ENCODE measurements at places on chromosomes 4 and X.

DNA sequence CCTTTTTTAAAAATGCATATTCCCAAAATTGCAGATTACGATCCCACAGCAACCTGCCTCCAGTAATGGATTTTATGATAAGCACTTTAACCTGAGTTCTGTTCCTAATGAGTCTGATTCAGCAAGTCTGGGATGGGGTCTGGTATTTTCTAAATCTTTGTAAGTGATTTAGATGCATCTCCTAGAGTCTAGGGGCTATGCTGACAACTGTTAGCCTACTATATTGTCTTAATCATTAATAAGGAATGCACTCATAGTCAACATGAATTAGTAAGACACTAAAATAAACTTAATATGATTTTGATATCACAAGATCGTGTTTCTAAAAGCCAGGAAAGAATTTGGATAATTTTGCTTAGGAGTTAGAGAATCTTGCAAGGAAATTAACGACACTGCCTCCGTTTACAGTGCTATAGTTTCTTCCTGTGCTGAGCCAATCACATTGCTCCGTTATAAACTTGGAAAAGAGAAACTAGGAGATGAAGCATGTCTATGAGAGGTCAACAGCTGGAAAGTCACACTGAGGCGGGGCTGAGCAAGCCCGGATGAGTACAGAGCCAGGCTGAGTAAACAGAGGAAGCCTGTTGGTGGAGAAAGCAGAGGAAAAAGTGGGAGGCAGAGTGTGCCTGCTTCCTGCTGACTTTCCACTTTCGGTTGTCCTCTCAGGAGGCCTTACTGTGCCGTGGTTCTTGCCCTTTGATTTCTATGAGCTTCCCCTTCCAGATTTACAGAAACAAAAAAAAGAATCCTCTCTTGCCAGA, 5.4 kb downstream of the SCARB2 start:
- no peak for DNase-seq

GRCh38 chr4:22668702-22669101, 24.0 kb upstream of the GBA3 start:
- no peak for DNase-seq

GRCh38 chr4:150983851-150984250, 31.2 kb downstream of the LRBA start:
- no peak for DNase-seq

DNA sequence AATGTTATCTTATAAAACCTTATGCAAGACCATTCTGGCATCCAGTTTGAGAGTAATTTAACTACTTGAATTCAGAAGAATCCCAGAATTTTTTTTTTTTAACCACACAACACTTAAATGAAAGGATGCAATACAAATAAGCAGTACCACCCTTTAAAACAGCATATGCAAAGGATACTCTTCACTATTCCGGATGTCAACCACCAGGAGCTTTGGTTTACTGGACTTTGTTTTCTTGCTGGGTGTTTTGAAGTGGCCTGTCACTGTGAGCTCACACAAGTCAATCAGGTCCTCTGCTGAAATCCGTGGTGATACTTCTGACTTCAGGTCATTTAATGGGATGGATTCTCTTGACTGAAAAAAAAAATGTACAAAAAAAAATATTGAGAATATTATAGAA, 200.0 kb downstream of the TBCK start:
- DNase-seq: no peak

DNA sequence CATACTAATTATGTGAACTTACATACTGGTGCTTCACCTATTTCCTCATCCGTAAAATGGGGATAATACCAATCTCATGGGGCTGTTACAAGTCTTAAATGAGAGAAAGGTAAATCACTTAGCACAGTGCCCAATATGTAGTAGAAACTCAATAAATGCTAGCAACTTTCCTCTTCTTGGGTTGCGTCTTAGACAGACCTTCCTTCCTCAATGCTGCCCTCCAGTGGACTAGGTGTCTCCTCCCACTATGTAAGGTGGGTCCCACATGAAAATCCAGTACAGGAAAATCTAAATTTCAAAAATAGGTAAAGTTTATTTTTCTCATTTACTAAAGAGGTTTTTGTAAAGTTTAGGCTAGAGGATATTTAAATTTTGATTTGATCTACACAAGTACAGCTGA, 20.6 kb downstream of the ZDHHC9 start:
- DNase-seq: no peak

GRCh38 chrX:16966752-16967448, 20.4 kb downstream of the REPS2 start:
- no peak for DNase-seq

DNA sequence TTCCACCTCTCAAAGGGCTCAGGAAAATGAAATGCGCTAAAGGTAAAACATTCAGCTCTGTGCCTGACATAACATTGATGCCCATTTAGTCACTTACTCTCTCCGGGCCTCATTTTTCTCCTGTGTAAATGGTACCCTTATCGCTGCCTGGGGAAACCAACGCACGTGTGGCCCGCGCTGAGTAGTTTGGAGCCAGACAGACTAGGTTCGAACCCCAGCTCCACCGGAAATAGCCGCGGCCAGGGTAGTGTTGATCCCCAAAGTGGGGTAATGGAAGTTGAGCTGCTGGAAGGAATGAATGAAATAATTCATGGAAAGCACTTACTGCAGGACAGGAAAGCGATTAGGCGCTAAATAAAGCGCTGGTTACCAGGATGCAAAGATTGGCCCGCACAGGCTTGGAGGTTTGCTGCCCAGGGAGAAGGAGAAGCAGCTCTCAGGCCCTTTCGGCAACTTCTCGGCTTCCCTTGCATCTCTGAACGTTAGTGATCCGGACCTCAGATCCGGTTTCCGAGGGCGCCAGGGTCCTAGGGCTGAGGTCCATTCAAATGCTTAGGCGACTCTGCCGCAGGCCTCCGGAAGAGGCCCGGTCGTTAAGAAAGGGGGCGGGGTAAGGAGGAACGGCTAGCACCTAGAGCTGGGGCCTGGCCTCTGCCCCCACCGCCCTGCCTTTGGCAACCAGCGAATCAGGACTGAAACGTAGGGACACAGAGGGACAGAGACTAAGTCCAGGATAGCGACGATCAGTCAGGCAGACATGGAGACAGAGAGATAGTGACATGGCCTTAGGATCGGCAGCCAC, 13.3 kb downstream of the NKX3-2 start:
- DNase-seq: no peak

- no peak for DNase-seq
Observed at GRCh38 chrX:68432648-68433047, 647 bp downstream of the OPHN1 start.

DNA sequence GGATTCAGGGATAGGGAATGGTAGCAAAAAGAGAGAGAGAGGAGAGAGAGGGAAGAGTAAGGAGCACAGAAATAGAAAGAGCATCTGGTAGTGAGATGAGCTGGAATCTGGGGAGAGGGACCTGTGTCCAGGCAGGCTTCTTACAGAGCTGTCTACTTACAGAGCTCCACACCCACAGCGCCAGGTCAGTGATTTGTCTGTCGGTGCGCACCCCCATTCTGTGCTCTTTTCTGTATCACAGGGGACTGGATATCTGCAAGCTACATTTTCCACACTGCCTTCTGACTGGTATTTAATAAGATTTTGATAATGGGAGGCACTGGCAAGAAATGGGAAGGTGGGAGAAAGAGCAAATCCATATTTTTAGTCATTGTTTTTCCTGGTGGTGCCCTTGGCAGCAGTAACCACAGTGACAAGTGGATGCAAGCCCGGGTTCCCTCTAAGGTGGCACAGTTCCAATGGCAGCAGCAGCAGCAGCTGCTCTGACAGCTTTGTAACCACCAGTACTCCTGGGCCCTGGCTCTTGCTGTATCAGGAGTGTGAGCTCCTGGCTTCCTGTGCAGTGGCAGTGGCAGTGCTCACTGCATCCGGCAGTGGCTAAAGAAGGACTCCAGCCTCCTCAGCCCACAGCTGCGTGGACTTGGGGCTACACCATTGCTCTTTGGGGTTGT, 300.5 kb downstream of the TRIML1 start:
- DNase-seq: peak; percentile 8

- DNase-seq: no peak
Observed at GRCh38 chrX:65695849-65696449, 28.5 kb downstream of the MSN start.

DNA sequence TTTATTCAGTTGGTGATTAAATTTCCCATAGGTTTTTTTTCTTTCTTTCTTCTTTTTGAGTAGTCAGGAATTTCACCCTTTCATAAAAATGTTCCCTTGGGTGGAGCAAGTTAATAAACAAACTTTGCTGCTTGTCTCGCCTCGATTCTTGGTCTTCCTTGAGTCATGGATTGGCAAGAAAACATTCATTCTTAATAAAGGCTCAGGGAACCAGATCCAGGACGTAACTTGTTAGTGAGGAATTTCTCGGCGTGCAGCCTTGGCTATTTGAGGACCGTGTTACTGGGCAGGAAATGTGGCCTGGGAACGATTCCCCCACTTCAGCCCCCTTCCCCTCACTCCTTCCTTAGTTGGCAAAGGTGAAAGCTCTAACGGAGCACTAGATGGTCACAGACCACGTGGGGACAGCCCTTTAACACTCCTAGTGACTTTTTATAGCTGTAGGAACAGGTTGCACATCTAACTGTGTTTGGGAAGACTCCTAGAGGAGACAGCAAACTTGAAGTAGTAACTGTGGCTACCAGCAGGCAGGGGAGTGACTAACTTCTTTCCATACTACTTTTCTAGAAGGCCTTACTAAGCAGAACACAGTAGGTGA, 106.8 kb downstream of the UCHL1 start:
- DNase-seq: peak; percentile 34

DNA sequence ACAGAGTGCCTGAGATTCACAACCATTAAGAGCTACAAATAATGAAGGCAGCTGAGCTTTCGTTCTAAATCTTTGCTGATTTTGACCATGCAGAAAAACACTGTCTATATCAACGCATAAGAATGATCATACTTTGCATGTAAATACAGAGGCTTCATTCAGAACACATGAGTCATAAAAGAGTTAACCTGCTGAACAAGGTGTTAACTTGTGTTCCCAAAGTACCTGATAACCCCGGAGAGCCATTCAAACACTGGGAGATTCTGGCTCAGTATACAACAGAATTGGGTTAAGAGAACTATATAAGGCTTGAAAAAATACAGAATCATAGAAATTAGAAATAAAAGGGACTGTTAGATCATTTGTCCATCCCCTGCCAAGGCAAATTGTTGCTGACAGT, 964.3 kb upstream of the TENM3 start:
- DNase-seq: no peak

- DNase-seq: no peak
Observed at GRCh38 chrX:131477498-131477897, 66.4 kb upstream of the OR13H1 start.

DNA sequence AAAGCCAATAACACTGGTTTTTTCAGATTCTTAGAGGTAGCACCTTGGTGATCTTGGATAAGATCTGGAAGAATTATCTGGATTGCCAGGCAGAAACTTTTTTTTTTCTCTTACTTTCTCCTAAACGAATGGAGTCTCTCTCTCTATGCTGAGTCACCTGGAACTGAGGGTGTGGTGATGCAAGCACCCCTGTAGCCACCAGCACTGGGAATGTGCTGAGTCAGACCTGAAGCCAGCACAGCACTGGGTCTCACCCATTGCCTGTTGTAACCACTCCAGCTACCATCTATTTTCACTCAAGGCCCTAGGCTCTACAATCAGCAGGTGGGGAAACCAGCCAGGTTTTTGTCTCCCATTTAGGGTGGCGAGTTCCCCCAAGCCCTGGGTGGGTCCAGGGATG, 923.8 kb downstream of the RAPGEF2 start:
- DNase-seq: no peak

- DNase-seq: no peak
Observed at GRCh38 chr4:153789741-153790499, 1.0 kb upstream of the SFRP2 start.

DNA sequence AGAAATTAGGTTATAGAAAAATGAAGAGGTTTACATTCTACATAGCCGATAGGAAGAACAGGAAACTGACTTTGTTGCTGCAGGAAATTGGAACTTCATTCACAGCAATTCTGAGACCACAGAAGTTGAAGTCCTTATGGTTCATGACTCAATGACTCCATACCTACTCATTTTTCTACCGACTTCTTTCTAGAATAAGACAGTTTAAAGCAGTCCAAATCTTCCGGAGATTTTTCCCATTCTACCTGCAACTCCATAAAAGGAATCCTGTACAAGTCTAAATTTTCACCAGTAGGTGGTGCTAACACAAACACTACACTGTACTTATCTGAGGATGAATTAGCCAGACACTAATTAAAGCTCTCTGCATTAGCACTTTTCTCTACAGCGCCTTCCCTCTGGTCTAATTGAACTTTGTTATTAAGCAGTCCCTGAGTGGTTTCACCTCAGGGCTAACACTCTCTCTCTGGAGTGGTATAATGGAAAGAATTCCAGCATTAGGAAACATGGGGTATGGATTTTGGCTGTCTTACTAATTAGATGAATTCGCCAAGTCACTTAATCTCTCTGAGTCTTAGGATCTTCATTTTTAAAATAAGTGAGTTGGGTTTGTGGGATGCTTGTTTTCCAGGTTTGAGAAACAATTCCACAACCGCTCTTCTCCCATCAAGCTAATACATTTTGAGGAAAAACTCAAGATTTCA, 167.9 kb downstream of the SMIM20 start:
- no peak for DNase-seq

DNA sequence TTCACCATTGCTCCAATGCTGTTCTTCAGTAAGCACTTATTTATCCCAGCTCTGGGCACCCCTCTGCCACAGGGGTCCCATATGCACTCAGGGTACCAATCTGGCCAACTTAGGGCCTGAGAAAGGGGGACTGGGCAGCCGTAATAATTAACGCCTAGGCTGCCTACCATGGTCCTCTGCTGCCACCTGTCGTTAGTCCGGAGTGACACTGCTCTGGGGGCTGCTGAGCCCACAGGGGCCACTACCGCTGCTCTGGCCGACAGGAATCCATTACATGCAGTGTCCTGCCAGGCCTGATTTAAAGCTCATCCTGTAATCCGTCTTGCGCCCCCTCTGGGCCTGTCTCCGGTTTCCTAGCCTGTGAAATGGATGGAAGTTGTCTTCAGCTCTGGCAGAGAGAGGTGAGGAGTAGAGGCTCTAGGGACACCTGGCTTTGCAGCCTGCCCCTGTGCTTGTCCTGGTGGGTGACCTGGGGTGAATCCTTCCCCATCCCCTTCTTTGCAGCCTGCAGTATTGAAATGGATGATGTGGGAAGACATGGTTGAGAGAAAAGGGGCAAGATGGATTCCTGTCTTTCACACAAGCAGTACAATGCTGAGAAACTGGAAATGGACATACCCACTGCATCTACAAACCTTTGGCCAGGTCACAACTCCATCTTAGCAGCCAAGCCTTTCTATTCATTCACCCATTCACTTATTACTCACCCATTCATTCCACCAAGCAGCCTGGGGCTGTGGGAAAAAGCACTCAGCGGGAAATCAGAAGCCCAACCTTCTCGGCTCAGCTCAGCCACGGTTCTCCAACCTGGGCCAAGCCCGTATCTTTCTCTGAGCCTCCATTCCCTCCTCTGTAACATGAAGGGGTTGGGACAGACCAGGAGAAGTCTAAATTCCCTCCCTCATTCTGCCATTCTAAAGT, 116.3 kb upstream of the NALF2 start:
- DNase-seq: peak; percentile 1

DNA sequence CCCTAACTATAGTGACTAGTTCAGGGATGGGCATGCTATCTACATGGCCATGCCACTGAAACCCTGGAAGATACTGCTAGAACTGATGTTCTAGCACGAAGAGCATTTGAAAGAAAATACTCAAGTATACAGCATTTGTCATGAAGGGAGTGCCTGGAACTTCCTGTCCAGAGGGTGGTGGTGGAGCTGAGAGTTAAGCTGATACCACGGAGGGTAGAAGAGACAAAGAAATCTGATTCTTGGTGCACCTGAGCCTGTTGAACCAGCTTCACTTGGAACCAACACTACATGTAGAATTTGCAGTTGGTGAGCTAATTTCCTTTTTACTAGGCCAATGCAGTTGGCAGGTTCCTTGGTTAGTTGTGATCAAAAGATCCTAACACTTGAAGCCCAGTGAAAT, 116.4 kb downstream of the CCNG2 start:
- DNase-seq: no peak

- DNase-seq: no peak
Observed at GRCh38 chr4:90128961-90129495, 1.8 kb downstream of the CCSER1 start.

Measured in anterior cingulate cortex (tissue), 58 donors.